ENCODE measurements at places on chromosomes 11 and 22.
A peak's percentile ranks its signal among the peaks of the same experiment; 100 is the strongest.

- DNase-seq, result peak; percentile 88
Observed at GRCh38 chr22:24146194-24146616, 35.1 kb upstream of the SUSD2 start.

DNA sequence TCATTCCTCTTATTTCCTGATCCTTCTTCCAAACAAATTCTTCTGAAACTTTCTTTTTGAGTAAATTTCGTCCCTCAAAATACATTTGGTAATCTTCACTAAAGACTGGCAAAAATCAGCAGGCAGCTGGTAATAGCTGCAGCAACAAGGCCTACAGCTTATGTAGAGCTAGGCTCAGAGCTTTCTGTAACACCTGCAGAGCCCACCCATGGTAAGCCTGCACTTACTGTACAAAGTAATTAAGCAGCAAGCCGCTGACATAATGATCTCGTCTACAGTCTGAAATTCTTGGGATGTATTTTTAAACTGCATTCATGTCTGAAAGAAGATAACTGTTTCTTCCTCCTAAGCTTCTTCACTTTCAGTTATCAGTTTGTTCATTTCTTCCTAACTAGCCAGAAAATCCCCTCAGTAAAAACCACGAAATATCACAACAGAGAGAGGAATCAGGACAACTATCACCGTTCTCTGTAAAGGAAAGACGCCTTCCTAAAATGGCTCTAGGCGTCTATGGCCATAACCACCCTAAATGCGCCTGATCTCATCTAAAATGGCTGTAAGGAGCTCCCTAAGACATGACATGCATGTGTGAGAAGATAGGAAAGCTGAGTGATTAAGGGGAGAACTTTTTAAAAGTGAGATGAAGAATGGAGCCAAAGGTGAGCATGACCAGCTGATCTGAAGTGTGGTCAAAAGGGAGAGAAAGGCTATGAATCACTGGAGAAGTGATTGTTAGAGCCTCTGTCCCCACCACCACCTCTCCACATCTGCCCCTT, 56.2 kb downstream of the DENND5A start:
- DNase-seq, result no peak

DNA sequence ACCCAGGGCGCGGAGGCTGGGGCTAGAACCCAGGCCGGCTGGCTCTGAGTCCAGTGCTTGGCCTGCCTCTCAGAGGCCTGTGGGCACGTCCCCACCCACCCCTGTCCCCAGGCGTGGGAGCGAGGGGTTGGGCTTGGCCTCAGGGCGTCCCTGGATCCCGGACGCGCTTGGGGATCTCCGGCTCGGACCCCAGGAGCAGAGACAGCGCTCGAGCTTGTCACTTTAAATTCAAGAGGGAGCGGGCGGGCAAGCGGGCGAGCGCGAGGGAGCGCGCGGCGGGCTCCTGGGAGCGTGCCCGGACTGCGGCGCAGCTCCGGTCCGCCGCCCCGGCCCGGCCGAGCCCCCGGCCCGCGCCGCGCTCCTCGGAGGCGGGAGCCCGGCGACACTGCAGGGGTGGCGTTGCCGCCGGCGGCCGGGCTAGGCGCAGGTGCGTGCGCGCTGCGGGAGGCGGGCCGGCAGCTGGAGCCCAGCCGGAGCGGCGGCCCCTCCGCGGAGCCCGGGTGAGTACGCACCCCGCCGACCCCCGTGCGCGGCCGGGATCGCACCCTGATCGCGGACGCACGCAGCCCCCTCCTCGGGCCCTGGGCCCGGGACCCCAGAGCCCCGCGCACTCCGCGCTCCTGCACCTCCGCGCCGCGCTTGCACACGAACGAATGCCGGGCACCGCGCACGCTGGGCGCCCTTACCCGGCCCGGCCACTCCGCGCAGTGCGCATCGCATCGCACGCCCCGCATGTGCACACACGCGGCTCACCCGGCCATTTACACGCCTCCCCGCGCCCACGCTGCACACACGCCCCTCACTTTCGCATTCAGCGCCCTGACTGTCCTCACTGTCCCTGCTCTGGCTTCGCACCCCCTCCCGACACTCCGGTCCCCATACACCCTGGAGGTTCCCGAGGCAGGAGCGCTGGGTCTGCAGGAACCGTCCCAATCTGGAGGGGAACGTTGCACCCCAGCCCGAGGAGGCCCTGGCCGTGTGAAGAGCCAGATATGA, at the start of gene SYT12:
Gene SYT12 (plus strand): TSS at position 174 of the 996 bp plus-strand sequence. CDS start 7,011 bp downstream, outside the sequence.
- no peak for DNase-seq

DNA sequence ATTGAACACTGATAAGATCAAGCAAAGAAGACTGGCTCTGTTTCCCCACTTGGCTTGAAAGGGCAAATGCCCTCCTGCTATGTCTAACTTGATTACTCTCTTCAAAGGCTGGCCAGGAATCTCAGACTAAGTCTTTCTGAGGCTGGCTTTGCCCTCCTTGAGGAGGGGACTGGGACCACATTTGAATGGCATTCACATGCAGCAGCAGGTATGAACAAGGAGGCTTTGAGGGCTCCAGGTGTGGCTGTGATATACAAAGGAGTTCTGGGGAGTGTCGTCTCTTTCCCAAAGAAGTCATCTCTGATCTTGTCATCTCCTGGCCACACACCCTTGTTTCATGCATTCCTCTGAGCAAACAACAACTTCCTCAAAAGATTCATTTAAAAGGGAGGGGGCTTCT, 130.8 kb downstream of the ARL14EP start:
- DNase-seq, result no peak

DNA sequence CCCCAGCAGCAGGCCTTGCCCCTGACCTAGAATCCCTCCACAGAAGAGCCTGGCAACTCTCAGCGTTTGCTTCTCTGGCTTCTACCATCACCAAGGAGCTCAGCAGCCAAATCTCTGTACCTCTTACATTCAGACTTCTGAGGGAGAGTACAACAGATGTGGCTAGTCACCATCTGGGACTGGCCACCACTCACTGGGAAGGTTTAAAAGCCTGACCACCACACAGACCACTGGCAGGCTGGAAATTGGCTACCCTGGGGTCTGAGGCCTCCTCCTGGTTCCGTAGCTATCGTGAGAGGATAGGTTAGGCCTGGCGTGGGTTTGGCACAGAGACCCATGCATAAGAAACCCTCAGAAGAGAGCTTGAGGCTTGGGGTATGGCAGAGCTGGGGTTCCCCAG, 478.5 kb upstream of the CADM1 start:
- DNase-seq, result no peak

DNA sequence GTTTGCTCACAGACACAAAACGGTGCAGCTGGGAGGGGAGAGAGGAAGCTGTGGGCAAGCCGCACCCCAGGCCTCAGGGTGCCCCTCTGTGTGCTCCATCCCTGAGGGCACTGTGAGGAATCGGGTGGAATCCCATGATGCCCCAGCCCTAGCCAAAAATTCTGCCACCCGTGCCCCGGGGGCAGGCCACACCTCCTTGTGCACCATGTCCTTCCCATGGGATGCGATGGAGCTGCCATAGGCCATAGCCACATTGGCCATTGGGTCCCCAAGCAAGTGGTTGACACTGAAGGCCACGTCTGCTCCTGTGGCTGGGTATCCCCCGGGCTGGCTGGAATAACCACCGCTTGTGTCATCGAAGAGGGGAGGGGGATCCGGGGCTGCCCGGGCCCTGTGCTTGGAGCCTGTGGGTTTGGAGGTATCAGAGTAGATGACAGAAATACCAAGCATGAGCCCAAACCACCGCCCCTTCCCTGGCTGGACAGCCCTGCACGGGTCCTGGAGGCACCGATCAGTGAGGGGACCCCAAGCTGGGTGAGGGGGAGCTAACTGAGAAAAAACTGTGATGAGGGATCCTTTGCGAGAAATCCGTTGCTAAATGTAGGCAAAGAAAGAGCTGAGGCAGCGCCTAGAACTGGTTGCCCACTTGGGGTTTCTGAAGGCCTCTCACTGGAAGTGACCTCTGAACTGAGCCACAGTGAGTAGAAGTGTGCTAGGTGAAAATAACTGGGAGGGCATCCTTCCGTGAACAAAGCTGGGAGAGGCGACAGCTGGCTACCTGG, 863 bp downstream of the YIF1A start:
- DNase-seq, result peak; percentile 41

- DNase-seq, result no peak
Observed at GRCh38 chr22:46039535-46039934, 62.6 kb upstream of the WNT7B start.

DNA sequence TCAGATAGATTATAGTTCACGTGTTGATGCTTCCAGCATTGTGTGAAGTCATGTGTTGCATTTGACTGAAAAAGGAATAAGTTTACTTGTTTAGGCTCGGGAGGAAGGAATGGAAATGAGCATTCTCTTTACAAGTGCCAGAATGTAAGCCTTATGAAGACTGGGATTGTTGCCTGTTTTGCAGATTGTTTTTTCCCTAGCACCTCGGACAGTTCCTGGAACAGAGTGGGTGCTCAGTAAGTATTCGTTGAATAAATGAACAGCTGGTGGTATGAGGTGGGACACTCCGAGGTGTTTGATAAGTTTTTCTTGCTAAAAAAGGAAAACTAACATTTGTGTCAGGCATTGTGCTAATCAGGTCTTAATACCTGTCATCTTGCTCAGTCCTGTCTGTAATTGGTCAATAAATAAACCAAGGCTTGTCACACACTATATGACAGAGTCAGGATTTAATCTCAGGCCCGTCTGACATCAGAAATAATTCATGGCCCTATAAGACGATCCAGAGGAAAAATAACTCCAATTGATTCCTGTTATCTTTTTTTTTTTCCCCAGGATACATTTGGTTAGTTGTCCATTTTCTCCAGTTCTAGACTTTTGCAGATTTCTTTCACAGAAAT, 304.7 kb downstream of the NELL1 start:
- DNase-seq, result no peak

- DNase-seq, result no peak
Observed at GRCh38 chr22:47083379-47083986, 321.0 kb downstream of the TBC1D22A start.

DNA sequence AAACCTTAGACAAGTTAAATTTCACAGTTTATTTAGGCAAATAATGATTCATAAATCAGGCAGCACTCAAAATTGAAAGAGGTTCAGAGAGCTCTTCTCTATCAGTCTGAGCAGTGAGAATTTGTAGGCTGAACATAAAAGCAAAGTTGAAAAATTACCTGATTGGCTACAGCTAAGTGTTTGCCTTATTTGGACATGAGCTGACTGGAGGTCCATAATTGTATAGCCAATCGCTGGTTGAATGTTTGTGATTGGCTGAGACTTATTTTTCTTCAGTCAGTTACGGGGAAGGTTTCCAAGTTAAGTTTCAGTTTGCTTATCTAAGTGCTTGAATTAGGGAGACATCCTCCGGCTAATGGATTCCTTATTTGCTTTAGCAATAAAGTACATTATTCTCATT, 527.5 kb downstream of the CNTN5 start:
- DNase-seq, result no peak

GRCh38 chr11:102238391-102238821, 78.9 kb upstream of the BIRC3 start:
- no peak for DNase-seq

- DNase-seq, result no peak
Observed at GRCh38 chr22:47191671-47192650, 429.5 kb downstream of the TBC1D22A start.

DNA sequence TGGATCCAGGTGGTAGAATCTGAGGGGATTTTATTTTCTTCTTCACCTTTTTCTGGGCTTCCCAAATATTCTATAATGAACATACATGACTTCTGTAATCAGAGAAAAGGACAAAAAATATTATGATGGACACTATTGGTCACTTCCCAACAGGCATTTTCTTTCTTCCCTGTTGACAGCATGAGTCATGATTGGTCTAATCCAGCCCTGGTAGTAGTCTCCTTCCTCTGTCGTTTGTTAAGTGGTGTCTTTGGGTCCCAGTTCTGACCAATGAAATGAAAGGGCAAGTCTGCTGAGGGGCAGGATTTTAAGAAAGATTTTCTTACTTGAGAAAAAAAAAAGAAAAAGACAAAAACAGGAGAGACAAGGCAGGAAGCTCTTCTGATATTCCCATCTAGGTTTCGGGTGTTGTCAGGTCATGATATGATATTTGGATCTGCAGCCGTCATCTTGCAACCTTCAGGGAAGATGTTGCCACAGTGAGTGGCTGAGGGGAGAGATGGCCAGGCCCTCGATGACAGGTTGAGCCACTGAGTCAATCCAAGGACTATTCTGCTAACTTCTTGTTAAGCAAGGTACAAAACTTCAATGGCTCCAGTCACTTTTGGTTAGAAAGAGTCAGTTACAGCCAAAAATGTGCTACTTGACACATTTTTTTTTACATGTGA, 23.3 kb upstream of the PLEKHB1 start:
- DNase-seq, result no peak

GRCh38 chr11:45949992-45950407, 27.5 kb downstream of the LARGE2 start:
- no peak for DNase-seq

GRCh38 chr11:115153135-115153534, 351.1 kb downstream of the CADM1 start:
- DNase-seq, result no peak

- DNase-seq, result no peak
Observed at GRCh38 chr11:126595560-126595959, 240.1 kb downstream of the ST3GAL4 start.

- DNase-seq, result no peak
Observed at GRCh38 chr22:44479662-44480061, 18.4 kb downstream of the RTL6 start.

DNA sequence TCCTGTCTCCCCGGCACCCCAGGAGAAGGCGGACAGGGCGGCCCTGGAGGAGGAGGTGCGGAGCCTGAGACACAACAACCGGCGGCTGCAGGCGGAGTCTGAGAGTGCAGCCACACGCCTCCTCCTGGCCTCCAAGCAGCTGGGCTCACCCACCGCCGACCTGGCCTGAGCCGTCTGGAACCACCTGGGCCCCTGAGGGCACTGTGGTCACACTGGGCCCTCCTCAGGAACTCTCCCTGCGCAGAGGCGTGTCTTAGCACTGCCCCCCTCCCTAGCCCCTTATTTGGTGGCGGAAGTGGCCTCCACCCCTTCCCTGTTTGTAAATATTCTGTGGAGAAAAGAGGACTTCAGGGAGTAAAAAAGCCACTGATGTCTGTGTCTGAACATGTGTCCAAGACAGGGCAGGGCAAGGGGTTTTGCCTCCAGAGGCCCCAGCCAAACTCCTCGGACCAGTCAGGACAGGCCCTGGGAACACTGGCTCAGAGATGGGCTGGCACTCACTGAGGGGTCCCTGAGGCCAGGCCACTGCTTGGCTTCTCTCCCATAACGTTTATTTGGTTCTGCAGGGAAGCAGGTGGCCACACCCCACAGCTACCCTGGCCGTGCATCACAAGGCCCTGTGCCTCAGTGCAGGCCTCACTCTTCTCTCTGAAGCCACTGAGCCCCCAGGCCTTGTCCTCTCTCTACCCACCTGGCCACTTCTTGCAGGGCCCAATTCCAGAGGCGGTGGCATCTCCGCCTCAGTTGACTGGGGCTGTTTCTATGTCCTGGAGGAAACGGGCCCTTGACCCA, 12.0 kb downstream of the RELA start:
- no peak for DNase-seq

DNA sequence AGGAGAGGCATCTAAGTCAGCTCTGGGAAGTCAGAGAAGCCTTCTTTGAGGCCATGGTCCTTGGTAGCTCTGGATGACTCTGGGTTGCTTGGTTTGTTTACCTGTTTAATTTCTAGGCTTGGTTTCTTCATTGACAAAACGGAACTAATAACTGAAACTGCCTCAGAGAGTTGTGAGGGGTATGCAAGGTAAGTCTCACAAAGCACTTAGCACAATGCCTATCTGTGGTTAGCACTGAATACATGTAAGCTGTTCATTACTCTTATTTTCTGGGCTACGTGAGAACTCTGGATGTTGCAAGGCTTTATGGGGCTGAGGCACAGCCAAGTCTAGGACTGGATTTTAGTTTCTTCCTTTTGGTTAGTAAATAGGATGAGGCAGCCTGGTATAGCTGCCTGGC, 225.8 kb upstream of the NCAM1 start:
- DNase-seq, result no peak

GRCh38 chr11:117786135-117786870, 10.7 kb downstream of the DSCAML1 start:
- DNase-seq, result no peak

- no peak for DNase-seq
Observed at GRCh38 chr22:50581031-50581949, 1.4 kb downstream of the CHKB start.
